ENCODE measurements at places on chromosomes 1 and 21.
A peak's percentile ranks its signal among the peaks of the same experiment; 100 is the strongest.

- H3K36me3 ChIP-seq = no peaks in the 10 kb centered on the region
- peaks cover 3% of the 10 kb centered on the region for H3K4me1 ChIP-seq
- H3K4me3 ChIP-seq = no peak overlapping the region
- no peak for DNase-seq
- H3K27ac ChIP-seq = no peak overlapping the region
Measured at GRCh38 chr1:54442185-54442584, 36.0 kb upstream of the SSBP3 start.

- DNase-seq = no peak
- H3K4me1 ChIP-seq = peaks cover 6% of the 10 kb centered on the region
- no peaks in the 10 kb centered on the region for H3K36me3 ChIP-seq
- no peak overlapping the region for H3K4me3 ChIP-seq
- H3K27me3 ChIP-seq = no peaks in the 10 kb centered on the region
Measured at GRCh38 chr1:107653005-107653404, 312.0 kb downstream of the VAV3 start.

- H3K36me3 ChIP-seq = peaks cover 17% of the 10 kb centered on the region
- H3K27me3 ChIP-seq = peaks cover 21% of the 10 kb centered on the region
- DNase-seq = no peak
- H3K4me3 ChIP-seq = no peak within 1 kb of the TSS
Measured at GRCh38 chr1:152566681-152567080, at the start of gene LCE3E. TSS of gene LCE3E (minus strand) at chr1:152566780. CDS start at chr1:152566208, 572 bp downstream.

DNA sequence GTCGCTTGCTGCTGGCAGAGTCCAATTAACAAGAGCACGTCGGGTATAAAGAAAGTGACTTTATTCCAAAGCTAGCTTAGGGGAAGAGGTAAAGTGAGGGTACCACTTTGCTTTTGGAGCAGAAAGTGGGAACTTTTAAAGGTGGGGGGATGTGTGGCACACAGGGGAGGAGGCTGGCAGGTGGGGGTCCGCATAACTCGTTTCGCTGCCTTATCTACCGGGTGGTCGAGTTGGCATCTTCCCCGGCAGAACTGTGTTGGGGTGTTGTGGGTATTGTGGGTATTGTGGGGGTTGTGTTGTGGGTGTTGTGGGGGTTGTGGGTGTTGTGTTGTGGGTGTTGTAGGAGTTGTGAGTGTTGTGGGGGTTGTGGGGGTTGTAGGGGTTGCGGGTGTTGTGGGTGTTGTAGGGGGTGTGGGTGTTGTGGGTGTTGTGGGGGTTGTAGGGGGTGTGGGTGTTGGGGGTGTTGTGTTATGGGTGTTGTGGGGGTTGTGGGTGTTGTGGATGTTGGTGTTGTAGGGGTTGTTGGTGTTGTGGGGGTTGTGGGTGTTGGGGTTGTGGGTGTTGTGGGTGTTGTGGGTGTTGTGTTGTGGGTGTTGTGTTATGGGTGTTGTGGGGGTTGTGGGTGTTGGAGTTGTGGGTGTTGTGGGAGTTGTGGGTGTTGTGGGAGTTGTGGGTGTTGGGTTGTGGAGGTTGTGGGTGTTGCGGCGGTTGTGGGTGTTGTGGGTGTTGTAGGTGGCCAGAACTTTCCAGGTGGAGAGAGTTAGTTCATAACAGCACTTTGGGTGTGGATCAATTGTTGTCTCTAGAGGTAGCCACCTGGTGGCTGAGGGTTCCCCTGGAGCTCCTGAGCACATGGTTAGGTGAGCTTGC is 52.7 kb downstream of the AGPAT3 start:
- H3K27ac ChIP-seq = peak overlapping the region; percentile 94
- no peak for DNase-seq
- peak overlapping the region; percentile 88 for H3K4me3 ChIP-seq
- peaks cover under 1% of the 10 kb centered on the region for H3K36me3 ChIP-seq
- H3K4me1 ChIP-seq = peaks cover 69% of the 10 kb centered on the region

- peak overlapping the region; percentile 57 for H3K27ac ChIP-seq
- no peak overlapping the region for H3K4me3 ChIP-seq
- H3K27me3 ChIP-seq = no peaks in the 10 kb centered on the region
Measured at GRCh38 chr1:11071463-11072215, 11.8 kb upstream of the SRM start.

Measured in naive thymus-derived CD8-positive, alpha-beta T cell (primary cell).